ENCODE measurements at places on chromosomes 1 and 21. TPM values are rescaled to one million over a fixed set of nuclear protein-coding genes. Genes with fewer than 3 reads are reported as not detected.

The IVL gene
- total RNA-seq, result not detected

The PLXNA2 gene
- 0.98 TPM for total RNA-seq

The HAPLN2 gene
- 0.21 TPM for total RNA-seq

The ERVH48-1 gene
- total RNA-seq, result 0.05 TPM

The AADACL3 gene
- not detected for total RNA-seq

The ELAVL4 gene
- not detected for total RNA-seq

GRCh38 chr21:33238565-33239255 lies 9.0 kb downstream of the IFNAR2 start:
- no peak for DNase-seq

- DNase-seq, result no peak
Measured at GRCh38 chr1:179287946-179288345, 5.7 kb upstream of the SOAT1 start.

DNA sequence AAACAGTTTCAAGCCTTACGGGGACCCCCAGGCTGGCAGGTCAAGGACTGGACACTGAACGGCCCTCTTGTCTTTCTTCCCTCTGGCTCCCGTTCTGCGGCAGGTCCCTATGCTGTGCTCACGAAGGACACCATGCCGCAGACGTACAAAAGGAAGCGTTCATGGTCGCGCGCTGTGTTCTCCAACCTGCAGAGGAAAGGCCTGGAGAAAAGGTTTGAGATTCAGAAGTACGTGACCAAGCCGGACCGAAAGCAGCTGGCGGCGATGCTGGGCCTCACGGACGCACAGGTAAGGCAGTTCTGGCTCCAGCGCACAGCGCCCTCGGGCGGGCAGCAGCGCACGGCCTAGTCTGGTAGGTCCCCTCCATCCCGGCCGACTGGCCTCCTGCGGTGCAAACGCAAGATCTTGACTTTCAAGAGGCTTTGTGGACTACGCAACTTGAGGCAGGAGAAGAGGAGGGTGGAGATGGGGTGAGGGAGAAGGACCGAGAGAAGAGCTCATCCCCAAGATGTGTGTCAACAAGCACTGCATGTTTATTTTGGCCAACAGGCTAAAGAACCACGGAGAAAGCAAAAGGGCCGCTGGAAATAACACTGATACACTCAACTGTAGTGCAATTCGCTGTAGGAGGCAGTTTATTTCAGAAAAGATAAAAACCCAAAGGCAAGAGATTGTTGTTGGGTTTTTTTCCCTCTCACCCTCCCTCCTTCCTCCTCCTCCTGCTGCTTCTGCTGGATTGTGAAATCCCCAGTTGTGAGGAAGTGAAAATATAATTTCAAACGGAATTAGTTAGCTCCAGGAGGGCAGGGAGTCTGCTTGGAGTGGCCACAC lies 3.0 kb downstream of the HLX start:
- no peak for DNase-seq

DNA sequence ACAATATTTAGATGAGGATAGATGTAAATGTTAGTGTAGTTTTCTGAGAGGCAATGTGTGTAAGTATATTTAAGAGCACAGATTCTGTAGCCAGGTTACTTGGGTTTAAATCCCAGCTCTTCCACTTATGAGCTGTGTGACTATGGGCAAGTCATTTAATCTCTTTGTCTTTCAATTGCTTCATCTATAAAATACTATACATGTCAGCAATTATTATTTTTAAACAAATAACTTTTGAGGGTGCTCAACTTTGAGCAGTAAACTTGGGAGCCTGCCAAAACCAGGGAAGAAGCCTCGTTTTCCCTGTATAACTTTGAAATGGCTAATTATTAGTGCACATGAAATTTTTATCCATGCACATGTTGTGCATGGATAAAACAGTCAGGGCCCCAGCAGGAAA lies 222.8 kb downstream of the FOXD2 start:
- DNase-seq, result no peak

DNA sequence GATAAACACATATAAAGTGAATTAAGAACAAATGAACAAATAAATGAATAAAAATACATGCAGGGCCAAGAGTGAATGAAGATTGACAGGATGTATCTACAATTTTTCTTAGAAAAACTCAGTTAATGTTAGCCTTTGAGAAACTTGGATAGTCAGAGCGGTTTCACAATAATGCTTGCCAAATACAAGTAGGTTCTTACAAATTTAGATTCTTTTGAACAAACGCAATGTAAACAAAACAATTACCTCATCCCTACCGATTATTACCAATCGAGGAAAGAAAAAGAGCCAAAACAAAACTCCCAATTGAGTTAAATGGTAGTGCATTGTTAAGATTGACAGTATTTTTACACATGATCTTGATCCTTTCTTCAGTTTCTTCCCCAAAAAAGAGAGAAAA lies 176.9 kb upstream of the DEPDC1 start:
- DNase-seq, result no peak

GRCh38 chr1:39113109-39113743 lies 87.1 kb downstream of the NDUFS5 start:
- DNase-seq, result no peak

GRCh38 chr21:21085206-21085605 lies 87.0 kb downstream of the NCAM2 start:
- no peak for DNase-seq

- DNase-seq, result no peak
Measured at GRCh38 chr1:170114906-170115305, 30.9 kb upstream of the NTMT2 start.

GRCh38 chr1:46577671-46578070 lies 26.2 kb upstream of the KNCN start:
- no peak for DNase-seq

GRCh38 chr1:156438278-156438987 lies 62.1 kb downstream of the MEF2D start:
- no peak for DNase-seq

- no peak for DNase-seq
Measured at GRCh38 chr1:111814642-111815041, 58.9 kb downstream of the DDX20 start.

GRCh38 chr1:234585330-234586055 lies 24.5 kb downstream of the IRF2BP2 start:
- no peak for DNase-seq

- no peak for DNase-seq
Measured at GRCh38 chr21:45747802-45748445, 104.4 kb downstream of the PCBP3 start.

DNA sequence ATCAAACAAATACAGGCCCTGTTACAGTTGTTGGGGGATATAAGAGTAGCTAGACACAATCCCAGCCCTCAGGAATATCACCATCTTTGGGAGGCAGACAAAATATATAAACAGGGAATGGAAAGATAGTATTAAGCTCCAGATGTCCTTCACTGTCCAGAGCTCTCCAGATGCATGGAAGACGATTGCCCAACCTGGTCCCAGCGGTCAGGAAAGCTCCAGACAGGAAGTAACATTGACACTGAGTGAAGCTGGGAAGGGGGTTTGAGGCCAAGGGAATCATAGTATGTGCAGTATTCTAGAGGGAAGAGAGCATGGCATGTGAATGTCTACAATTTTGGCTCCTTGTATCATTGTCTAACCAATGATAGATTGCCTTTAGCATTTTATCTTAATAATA lies 173.9 kb upstream of the HOOK1 start:
- DNase-seq, result no peak

GRCh38 chr1:223123011-223123610 lies 19.9 kb downstream of the TLR5 start:
- no peak for DNase-seq

DNA sequence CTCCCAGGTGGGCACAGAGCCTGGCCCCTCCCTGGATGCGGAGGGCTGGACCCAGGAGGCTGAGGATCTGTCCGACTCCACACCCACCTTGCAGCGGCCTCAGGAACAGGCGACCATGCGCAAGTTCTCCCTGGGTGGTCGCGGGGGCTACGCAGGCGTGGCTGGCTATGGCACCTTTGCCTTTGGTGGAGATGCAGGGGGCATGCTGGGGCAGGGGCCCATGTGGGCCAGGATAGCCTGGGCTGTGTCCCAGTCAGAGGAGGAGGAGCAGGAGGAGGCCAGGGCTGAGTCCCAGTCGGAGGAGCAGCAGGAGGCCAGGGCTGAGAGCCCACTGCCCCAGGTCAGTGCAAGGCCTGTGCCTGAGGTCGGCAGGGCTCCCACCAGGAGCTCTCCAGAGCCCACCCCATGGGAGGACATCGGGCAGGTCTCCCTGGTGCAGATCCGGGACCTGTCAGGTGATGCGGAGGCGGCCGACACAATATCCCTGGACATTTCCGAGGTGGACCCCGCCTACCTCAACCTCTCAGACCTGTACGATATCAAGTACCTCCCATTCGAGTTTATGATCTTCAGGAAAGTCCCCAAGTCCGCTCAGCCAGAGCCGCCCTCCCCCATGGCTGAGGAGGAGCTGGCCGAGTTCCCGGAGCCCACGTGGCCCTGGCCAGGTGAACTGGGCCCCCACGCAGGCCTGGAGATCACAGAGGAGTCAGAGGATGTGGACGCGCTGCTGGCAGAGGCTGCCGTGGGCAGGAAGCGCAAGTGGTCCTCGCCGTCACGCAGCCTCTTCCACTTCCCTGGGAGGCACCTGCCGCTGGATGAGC lies 34.2 kb downstream of the TRIM11 start:
- no peak for DNase-seq

DNA sequence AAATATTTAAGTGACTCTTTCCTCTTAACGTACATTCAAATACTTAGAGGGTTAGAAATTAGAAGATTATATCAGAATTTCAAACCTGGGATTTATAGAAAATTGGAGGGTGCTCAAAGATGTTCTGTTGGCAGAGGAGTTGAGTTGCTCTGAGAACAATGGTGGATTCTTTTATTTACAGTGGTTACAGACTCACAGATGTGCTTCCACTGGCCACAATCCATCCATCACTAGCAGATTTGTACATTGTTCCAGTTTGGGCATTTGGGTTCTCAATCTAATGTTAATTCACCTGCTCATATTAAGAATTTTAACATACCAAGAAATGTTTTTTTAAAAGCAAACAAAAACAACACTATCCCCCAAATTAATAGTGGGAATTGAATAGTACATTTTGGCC lies 23.5 kb downstream of the DNAJC6 start:
- DNase-seq, result no peak

DNA sequence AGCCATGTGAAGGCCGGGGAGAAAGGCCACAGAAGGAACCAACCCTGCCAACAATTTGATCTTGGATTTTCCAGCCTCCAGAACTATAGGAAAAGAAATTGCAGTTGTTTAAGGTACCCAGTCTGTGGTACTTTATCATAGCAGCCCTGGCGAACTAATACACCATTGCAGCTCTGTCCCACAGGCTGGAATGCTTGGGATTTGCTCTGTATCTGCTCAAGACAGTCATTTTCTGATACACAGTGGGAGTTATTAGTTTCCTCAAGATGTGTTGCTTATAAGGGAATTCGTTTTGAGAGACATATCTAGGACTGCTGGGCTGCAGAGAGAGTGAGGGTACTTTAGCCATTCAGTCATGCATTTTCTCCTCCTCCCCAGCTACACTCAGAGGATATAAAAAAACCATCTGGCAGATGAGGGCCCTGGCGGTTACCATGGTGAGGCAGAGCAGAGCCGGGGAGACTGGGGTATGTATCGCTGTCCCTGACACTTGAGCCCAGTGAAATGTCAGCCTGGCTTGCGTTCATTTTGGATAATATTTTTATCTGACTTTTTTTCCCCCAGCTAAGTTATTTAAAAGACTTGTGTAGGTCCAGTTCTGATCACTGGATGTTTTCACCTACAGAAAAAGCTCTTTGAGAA lies 104.6 kb downstream of the DIRAS3 start:
- no peak for DNase-seq

GRCh38 chr1:19613171-19613703 lies 30.9 kb upstream of the NBL1 start:
- DNase-seq, result no peak

DNA sequence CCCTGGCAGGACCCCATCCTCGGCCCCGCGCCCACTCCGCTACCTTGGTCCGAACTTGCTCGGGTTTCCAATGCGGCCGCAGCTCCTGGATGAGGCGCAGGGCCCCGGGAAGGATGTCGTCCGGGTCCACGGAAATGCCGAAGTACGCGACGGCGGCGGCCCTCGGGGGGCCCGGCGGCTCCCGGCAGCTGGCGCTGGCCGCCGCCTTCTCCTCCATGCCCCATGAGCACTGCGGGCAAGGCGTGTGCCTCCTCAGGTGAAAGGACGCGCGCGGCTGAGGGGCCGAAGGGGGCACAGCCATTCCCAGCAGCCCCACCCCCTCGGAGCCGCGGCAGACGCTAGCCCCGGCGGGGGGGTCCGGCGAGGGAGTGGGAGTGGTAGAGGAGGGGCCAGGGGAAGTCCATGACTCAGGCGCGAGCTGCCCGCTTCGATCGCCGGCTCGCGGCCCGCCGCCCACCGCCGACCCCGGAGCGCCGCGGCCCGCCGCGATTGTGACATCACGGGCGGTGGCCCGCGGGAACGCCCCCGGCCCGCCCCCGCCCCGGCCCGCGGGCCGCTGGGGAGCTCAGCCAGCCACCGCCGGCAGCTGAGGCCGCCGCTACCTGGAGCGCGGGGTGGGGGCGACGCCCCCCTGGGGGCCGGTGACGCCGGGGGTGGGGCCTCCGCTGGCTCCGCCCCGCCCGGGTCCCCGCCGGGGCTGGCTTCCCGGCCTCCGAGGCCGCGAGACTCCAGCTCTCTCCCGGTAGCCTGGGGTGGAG lies at the start of gene ETNK2:
Gene ETNK2 (minus strand): TSS at position 493 of the 758 bp plus-strand sequence. CDS start 192 bp downstream, at position 301.
- no peak for DNase-seq

DNA sequence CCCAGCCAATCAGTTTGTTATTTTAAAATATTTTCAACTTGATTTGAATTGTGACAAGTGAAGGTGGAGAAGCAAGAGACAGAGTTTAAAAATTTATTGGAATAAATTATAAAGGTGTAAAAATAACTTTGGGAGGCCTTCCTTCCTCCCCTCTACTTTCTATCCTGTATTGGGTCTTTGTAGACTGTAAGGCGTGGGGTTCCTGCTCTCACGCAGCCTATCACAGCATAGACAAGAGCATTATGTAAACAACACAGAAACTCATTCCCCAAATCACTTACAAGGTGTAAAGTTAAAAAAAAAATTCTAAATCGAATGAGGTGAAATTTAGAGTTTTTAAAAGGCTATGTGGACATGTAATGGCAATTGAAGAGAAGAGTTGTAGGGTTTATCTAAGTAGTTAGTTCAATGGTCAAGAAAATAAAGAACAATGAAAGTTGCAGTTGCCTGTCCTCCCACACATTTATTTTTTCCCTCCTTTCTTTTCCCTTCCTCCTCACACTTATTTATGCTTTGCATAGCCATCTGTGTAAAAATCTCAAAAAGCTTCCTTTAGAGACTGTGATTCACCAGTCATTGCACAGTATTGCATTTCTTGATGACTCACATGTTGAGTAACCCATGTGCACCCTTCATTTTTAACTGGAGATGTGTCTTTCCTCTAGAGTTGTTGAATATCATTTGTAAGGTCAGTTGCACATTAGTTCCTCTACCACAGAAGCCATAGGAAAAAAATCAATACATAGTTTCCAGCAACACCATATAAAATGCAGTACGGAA lies 242.2 kb downstream of the PTPRC start:
- DNase-seq, result peak; percentile 95
